ENCODE measurements at places on chromosomes 5 and 9.
A peak's percentile ranks its signal among the peaks of the same experiment; 100 is the strongest.

- H3K4me1 ChIP-seq: peaks cover 14% of the 10 kb centered on the region
- H3K36me3 ChIP-seq: peaks cover 8% of the 10 kb centered on the region
Measured at GRCh38 chr9:125089331-125089730, 54.0 kb downstream of the SCAI start.

DNA sequence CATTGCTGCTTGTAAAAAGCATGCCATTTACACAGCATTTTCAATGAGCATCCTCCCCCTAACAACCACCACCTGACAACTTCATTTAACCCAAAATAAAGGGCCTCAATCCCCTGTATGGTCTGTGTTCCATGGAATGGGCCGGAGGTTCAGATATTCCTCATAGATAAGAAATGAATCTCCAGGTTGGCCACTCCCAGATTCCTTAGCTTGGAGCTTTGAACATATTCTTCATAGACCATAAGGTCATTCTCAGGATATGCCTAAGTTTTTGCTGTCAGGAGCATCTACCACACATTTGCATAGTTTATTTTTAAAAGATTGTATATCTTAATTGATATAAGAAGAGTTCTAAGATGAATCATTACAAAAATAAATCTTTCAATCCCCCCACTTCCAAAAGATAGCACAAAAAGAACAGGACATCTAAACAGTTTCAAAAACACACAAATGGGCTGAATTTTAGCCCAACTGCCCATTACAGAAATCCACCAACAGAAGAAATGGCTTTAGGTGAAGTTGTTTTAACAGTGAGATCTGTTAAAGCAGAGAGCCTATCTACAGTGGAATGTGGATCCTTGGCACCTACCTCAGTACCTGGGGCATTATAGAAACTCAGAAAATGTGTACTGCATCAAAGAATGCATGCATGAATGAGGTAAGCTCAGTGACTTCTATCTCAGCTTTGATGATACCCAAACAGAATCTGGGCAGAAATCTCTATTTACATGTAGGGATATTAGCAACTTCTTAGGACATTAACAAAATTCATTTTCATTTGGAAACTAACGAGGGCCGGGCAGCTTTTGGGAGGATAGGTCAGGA, 179.8 kb downstream of the SEC61B start:
- H3K4me1 ChIP-seq: no peaks in the 10 kb centered on the region
- no peak for DNase-seq
- peaks cover 19% of the 10 kb centered on the region for H3K27me3 ChIP-seq
- no peak overlapping the region for H3K27ac ChIP-seq
- no peaks in the 10 kb centered on the region for H3K36me3 ChIP-seq

- no peak overlapping the region for H3K4me3 ChIP-seq
- no peak for DNase-seq
- H3K4me1 ChIP-seq: peaks cover 10% of the 10 kb centered on the region
- H3K36me3 ChIP-seq: peaks cover 10% of the 10 kb centered on the region
- H3K27me3 ChIP-seq: peaks cover 13% of the 10 kb centered on the region
Measured at GRCh38 chr9:114830546-114830945, 24.7 kb upstream of the TNFSF15 start.

DNA sequence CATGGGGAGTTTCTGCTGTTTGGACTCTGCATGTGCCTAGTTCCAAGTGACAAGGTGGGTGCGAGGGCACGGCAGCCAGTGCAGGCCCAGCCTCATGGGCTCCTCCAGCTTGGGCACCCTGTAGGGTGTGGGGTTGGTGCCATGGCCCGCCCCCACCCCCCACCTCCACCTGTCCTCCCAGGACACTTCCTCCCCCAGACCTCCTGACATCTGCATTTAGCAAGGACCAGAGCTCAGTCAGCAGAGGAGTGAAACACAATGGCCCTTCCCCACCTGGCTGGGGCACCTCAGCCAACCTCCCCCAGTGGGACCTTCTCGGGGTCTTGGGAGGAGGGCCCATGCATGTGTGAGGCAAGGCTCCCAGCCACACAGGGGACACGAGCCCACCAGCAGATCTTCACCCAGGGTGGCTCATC, 1.9 kb upstream of the NKD2 start:
- peaks cover 23% of the 10 kb centered on the region for H3K4me1 ChIP-seq
- peak; percentile 37 for DNase-seq
- H3K36me3 ChIP-seq: no peaks in the 10 kb centered on the region
- H3K4me3 ChIP-seq: no peak overlapping the region
- no peak overlapping the region for H3K27ac ChIP-seq
- H3K27me3 ChIP-seq: peaks cover 76% of the 10 kb centered on the region

- no peak overlapping the region for H3K4me3 ChIP-seq
- peaks cover 47% of the 10 kb centered on the region for H3K4me1 ChIP-seq
- peaks cover 4% of the 10 kb centered on the region for H3K27me3 ChIP-seq
- H3K36me3 ChIP-seq: peaks cover 31% of the 10 kb centered on the region
- no peak overlapping the region for H3K27ac ChIP-seq
Measured at GRCh38 chr9:22055090-22055489, 46.0 kb upstream of the CDKN2B start.

- H3K4me3 ChIP-seq: no peak overlapping the region
- peaks cover 18% of the 10 kb centered on the region for H3K27me3 ChIP-seq
- DNase-seq: no peak
Measured at GRCh38 chr9:36961561-36962325, 72.3 kb downstream of the PAX5 start.

- no peak for DNase-seq
- peaks cover 4% of the 10 kb centered on the region for H3K4me1 ChIP-seq
- no peak overlapping the region for H3K4me3 ChIP-seq
- no peaks in the 10 kb centered on the region for H3K36me3 ChIP-seq
Measured at GRCh38 chr5:176873541-176874172, 25.5 kb downstream of the HK3 start.

- H3K4me1 ChIP-seq: no peaks in the 10 kb centered on the region
- DNase-seq: no peak
- H3K36me3 ChIP-seq: no peaks in the 10 kb centered on the region
Measured at GRCh38 chr5:165242646-165243045, 1737.2 kb downstream of the MAT2B start.

DNA sequence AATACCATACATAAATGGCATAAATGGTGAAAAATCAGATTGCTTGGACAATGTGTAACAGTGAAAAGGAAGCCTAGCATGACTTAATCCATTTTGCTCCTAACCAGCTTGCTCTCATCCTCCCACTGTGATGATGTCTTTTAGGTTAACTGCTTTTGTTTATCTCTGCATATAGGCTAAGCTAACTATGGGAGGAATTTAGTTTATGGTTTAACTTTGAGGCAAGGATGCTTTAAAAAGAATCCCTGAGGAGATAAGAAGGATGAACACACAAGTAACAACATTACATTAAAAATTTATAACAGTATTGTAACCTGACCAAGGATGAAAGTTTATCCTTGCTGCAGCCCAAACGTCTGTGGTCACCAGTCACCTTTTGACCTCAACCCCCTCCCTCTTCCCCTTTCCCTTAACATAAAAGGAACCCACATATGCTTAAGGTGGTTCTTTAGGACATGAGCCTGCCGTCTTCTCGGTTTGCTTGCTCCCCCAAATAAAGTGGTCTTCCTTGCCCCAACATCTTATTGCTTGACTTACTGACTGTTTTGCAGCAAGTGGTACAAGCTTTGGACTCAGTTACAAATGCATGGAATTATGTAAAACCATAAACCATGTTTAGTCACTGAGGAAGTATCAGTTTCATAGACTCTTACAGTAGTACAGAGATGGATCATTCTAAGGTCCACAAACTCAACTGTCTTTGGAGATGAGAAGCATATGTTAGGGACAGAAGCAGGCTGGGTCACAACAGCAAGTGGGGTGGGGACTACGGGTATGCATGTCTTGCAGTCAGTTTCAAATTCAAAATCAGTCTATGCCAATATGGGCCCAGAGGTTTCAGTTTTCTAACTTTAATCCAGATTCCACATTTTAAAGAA, 31.3 kb downstream of the AGXT2 start:
- no peaks in the 10 kb centered on the region for H3K36me3 ChIP-seq
- peaks cover 19% of the 10 kb centered on the region for H3K27me3 ChIP-seq
- no peak overlapping the region for H3K4me3 ChIP-seq
- DNase-seq: no peak
- H3K27ac ChIP-seq: no peak overlapping the region
- H3K4me1 ChIP-seq: peaks cover 4% of the 10 kb centered on the region

DNA sequence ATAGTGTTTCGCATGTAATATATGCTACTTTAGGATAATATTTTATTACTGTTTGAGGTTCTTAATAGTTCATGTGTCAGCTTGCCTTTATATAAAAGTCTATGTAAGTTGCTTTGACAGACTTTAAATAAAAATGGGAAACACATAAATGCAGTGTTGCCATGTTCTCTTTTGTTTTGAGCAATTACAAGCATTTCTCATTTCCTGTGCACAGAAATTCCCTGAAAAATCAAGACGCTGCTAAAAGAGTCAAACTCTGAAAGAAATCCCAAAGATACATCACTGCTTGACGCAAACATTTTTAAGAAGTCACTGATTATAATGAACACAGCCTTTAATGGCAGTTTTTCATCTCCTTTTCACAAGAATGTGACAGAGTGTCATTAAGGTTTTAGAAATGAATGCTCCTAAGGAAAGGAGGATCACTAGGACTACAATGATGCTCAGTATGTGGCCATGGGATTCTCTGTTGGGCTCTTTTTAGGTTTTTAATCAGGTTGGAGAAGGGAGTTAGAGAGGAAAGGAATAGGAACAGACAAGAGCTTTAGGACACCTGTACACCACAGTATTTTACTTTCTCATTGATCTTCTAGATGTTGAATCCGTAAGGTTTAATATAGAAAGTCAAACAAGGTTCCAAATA, 29.4 kb downstream of the ZCCHC7 start:
- peaks cover 16% of the 10 kb centered on the region for H3K4me1 ChIP-seq
- H3K27me3 ChIP-seq: no peaks in the 10 kb centered on the region
- no peak overlapping the region for H3K27ac ChIP-seq
- H3K4me3 ChIP-seq: no peak overlapping the region
- no peak for DNase-seq

- DNase-seq: no peak
- peaks cover 10% of the 10 kb centered on the region for H3K27me3 ChIP-seq
- no peaks in the 10 kb centered on the region for H3K4me1 ChIP-seq
Measured at GRCh38 chr5:39846144-39846543, 421.4 kb upstream of the DAB2 start.

- no peaks in the 10 kb centered on the region for H3K4me1 ChIP-seq
- no peak for DNase-seq
- no peak overlapping the region for H3K4me3 ChIP-seq
- peaks cover 35% of the 10 kb centered on the region for H3K27me3 ChIP-seq
Measured at GRCh38 chr5:15501091-15501791, 1.3 kb downstream of the FBXL7 start.

- H3K4me3 ChIP-seq: peak overlapping the region; percentile 100
- H3K4me1 ChIP-seq: peaks cover 39% of the 10 kb centered on the region
- H3K27ac ChIP-seq: peak overlapping the region; percentile 100
- DNase-seq: peak; percentile 67
- no peaks in the 10 kb centered on the region for H3K27me3 ChIP-seq
- H3K36me3 ChIP-seq: peaks cover 29% of the 10 kb centered on the region
Measured at GRCh38 chr5:50667023-50667652, 701 bp downstream of the PARP8 start.

- no peak overlapping the region for H3K27ac ChIP-seq
- no peaks in the 10 kb centered on the region for H3K36me3 ChIP-seq
- DNase-seq: no peak
- H3K4me1 ChIP-seq: no peaks in the 10 kb centered on the region
- no peaks in the 10 kb centered on the region for H3K27me3 ChIP-seq
- H3K4me3 ChIP-seq: no peak overlapping the region
Measured at GRCh38 chr9:79080536-79080935, 491.2 kb upstream of the TLE4 start.

DNA sequence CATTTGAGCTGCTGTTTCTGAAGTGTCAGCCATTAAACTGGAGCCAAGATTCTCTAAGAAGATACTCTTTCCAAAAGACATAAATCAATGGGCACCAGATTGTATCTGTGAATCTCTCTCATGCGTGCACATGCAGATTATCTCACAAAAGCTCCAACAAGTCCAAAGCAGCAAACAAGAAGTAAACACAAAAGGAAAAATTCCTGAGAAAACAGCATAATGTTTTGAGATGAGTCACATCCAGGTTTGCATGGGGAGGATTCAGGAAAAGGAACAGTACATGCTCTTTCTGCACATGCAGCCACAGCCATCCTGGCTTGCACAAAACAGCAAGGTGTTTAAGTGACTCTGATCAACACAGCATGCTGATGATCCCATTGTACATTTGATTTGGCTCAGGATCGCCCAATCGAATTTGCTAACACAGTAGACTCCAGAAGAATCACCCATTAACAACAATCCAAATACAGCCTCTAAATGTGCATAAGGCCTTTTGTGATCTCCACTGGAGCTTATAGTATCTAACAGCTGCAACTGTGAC, 143.1 kb downstream of the ELAVL2 start:
- no peaks in the 10 kb centered on the region for H3K27me3 ChIP-seq
- no peak overlapping the region for H3K4me3 ChIP-seq
- DNase-seq: no peak
- H3K27ac ChIP-seq: no peak overlapping the region

DNA sequence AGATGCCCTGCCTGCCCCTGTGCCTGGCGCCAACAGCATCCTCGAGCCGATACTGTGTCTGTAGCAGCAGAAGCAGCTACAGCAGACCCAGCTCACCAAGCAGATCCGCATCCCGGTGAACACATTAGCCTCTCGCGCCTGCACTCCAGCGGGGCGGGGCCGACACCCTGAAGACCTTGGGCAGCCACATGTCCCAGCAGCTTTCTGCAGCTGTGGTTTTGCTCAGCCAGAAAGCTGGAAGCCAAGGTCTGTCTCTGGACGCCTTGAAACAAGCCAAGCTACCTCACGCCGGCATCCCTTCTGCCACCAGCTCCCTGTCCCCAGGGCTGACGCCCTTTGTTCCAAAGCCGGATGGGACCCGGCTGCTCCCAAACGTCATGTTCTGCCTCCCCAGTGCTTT, 59.6 kb downstream of the ACTBL2 start:
- no peaks in the 10 kb centered on the region for H3K36me3 ChIP-seq
- H3K27ac ChIP-seq: no peak overlapping the region
- H3K27me3 ChIP-seq: peaks cover 4% of the 10 kb centered on the region
- DNase-seq: no peak

- DNase-seq: no peak
- peaks cover 12% of the 10 kb centered on the region for H3K4me1 ChIP-seq
- H3K27ac ChIP-seq: no peak overlapping the region
- no peaks in the 10 kb centered on the region for H3K27me3 ChIP-seq
- H3K4me3 ChIP-seq: no peak overlapping the region
Measured at GRCh38 chr9:93491593-93492232, 38.3 kb upstream of the FAM120AOS start.

DNA sequence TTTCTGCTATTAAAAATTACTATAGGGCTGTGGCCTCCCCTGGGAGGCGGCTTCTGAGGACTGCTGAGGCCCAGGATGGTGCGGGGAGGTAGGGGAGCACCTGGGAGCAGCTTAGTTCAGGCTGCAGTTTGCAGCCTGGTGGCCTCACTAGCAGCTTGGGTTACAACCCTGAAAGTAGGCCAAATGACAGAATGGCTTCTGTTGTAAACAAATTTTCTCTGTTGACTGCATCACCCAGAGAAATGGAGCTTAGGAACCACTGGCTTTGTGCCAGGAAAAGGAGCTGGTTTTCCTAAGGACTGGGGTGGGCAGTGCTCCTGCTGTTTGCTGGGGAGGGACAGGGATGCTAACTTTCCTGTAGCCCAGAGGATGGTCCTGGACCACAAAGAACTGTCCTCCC, 130.3 kb downstream of the ENTREP1 start:
- no peaks in the 10 kb centered on the region for H3K36me3 ChIP-seq
- no peak overlapping the region for H3K4me3 ChIP-seq
- H3K27ac ChIP-seq: no peak overlapping the region
- DNase-seq: no peak

Data from activated CD8-positive, alpha-beta memory T cell treated with anti-CD3 and anti-CD28 coated beads, Interleukin-2, amount 10 ng/mL, durations not matched to agents 7 days and 5 days (primary cell).